Stimulated activated CD8-positive, alpha-beta memory T cell treated with anti-CD3 and anti-CD28 coated beads, Interleukin-4, amount 100 ng/mL, for 4 hours (primary cell): ENCODE measurements at places on chromosomes 5 and 9.

- no peak for DNase-seq
Measured at GRCh38 chr5:181198106-181198685, 6.8 kb downstream of the TRIM7 start.

DNA sequence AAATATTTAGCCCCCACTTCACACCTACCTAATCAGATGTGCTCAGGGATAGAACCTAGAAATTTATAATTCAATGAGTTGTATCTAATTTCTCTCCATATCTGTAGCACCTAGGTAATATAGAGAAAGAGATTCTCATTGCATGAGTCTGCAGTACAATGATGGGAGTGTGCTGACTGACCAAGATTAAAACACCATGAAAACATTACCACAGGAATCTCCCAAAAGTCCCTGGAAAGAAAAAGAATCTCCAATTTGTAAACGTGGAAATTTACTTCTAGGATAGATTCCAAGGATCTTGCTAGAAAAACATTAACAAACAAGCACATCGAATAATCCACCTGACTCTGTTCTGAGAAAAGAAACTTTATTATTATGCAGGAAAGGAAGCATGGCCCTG lies 45.0 kb upstream of the DMRTA1 start:
- no peak for DNase-seq

DNA sequence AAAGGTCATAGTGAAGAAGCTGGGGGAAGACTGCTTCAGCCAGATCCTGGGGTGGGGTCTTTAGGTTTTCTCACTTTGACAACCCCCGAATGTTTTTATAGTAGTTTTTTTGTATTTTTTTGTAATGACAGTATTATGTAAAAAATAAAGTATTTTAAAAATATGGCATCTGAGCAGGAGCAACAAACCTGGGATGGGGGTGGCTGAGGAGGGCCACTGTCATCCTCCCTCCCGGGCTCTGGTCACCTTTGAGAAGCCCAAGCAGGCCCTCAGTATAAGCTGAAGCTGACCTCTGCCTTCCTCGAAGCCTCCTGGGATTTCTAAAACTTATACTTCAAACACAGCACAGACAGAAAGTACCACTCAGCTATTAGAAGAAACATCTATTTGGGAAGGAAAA lies 8.7 kb downstream of the DNAJB5 start:
- DNase-seq = no peak

DNA sequence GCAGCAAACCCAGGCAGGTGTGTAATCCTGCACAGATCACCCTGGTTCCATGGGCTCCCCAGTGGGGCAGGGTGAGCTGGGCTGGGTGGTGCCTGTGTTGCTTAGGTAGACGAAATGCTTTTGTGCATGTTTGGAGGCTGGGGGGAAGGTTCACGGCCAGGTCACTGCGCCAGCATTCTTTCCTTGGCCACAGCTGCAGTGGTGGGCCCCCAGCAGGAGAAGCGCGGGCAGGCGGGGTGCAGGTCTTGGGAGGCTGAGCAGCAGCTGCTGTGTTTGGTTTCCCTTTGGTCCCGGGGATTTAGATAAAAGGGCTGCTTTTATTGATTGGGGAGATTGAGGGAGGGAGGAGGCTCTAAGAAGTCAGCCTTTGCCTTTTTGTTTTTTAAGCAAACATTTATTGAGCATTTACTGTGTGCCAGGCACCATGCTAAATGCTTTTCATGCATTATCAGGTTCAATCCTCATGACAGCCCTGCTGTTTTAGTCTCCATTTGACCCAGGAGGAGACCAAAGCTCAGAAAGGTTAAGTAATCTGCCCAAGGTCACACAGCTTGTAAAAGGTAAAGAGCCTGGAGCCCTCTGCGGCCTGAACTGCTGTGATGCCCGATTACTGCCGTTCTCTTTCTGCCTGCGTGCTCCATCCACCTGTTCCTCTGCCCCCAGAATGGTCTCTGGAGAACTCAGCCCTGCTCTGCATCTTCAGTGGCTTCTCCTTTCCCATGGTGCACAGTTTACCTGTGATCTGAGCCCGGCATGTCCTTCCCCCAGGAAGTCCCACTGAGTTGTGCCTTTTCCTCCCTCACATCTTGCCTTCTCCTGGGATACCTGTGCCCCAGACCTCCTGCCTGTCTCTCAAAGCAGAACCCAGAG lies 94.4 kb downstream of the MACROH2A1 start:
- DNase-seq = no peak

DNA sequence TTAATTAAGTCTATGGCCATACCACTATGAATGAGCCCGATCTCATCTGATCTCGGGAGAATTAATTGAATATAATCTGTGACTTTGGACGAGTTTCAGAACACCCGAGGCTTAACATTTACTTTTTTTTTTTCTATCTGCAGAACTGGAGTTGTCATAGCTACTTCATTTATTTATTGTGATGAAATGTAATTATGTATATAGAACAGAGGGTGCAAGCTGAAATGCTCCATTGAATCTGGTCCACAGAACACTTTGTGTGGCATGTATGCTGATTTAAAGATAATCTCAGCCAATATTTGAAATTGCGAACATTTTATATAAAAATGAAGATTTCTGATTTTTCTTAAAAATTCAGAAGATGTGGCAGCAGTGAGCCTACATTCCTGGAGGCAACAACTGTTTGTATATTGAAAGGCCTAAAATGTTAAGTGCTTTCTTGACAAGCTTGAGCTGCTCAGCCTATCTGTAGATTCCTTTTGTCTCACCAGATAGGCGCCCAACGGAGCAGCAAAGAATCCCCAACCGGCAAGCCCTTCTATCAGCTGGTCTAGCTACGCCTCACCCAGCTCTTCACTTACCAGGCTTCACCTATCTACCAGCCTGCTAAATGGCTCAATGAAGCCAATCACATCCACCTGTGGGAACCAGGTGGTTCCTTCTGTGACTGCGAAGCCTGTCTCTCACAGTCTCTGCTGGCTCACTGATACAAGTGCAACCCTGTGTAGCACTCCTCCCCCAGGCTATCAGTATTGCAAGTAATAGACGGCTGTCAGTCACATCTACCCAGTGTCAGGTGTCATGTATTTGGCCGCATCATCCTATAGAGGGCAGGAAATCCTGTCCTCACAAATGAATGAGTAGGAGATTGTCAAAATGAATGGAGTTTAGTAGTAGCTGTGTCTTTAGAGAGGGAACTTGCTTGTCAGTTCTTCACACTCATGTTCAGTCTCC lies 170.6 kb upstream of the MRPS30 start:
- no peak for DNase-seq

DNA sequence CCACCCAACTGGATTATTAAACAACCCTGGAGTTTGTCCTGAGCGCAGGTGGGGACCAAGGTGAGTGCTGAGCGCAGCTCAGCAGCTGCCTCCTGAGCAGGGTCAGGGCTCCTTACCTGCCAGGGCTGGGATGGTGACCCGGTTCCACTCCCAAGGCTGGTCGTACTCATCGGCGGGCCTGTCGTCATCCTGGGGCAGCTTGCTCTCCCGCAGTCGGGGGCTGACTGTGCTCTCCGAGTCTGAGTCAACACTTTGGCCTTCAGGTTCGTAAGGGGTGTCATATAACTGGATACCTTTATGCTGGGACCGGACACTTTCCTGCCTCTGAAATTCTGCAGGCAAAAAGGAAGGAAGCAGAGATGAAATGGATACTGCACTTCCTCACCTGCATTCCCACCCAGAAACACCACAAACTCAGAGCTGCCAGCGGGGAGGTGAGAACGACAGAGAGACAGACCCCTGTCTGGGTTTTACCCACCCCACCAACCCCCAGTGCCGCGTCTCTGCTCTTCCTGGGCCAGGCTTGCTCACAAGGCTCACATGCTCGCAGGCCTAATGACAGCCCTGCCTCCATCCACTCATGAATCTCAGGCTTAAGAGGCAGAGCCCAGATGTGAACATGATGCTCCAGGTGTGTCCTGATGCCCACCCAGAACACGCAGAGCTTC lies 70.7 kb upstream of the SLC25A51 start:
- DNase-seq = no peak

GRCh38 chr5:86866036-86866435 lies 248.3 kb downstream of the COX7C start:
- no peak for DNase-seq

- no peak for DNase-seq
Measured at GRCh38 chr5:4337519-4337918, 741.9 kb downstream of the IRX1 start.

GRCh38 chr9:100294341-100294740 lies 58.4 kb downstream of the TEX10 start:
- DNase-seq = no peak

- DNase-seq = no peak
Measured at GRCh38 chr5:122374110-122374509, 62.1 kb downstream of the SNCAIP start.

- DNase-seq = no peak
Measured at GRCh38 chr5:139660923-139661814, 13.0 kb downstream of the CXXC5 start.

- no peak for DNase-seq
Measured at GRCh38 chr9:10396615-10397014, 216.2 kb downstream of the PTPRD start.

- no peak for DNase-seq
Measured at GRCh38 chr9:35741740-35742139, 7.3 kb downstream of the GBA2 start.

DNA sequence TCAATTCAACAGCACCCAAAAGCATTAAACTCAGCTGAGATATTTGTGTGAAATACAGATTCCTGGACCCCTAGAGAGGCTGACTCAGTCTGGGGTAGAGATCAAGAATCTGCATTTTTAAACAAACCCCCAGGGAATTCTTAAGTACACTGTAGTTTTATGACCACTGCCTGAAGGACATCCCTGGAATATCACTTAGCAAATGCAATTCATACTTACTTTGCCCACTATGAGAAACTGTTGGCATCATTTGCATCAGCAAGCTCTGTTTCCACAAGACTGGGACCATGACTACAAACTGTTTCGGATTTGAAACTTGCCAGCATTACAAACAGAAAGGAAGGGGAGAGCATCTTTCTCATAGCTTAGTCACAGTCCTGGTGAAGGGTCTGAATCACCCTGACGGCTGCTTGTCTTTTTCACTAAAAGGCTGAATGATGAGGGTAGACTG lies 63.7 kb downstream of the MLLT3 start:
- no peak for DNase-seq

GRCh38 chr9:137294091-137294680 lies 7.9 kb downstream of the NRARP start:
- no peak for DNase-seq
